ENCODE measurements at places on chromosomes 6 and 20. TPM values are rescaled to one million over a fixed set of nuclear protein-coding genes. Genes with fewer than 3 reads are reported as not detected.
A peak's percentile ranks its signal among the peaks of the same experiment; 100 is the strongest.

TMEM244 gene
- 0.99 TPM for total RNA-seq

ENPP3 gene
- 0.93 TPM for total RNA-seq

SPTLC3 gene
- 0.16 TPM for total RNA-seq

DNA sequence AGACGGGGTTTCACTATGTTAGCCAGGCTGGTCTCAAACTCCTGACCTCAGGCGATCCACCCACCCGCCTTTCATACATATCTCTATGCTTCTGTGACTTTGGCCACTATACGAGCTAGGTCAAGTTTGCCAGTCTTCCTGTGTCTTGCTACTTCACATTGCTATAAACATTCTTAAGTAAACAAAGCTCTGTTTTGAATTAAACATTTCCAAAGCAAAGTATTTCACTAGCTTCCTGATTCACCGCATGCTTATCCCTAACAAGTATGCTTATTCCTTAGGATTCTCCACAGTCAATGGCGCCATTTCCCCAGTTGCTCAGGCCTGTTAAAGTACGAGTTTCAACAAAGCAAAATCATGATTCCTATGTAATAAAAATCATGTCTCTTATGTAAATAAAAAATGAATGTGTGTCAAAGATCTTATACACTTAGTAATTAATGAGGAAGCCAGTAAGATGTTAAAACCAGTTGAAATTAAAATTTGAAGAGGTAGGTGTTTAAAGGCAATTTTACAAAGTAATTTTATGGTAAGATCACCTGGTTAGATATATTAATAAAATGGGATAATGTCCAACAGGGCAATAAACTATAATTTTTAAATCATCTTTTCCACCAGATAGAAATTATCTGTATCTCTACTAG lies 88.5 kb downstream of the PRKN start:
- no peak for DNase-seq

- DNase-seq, result peak; percentile 71
Observed at GRCh38 chr6:105994591-105995390, 91.3 kb upstream of the PRDM1 start.

DNA sequence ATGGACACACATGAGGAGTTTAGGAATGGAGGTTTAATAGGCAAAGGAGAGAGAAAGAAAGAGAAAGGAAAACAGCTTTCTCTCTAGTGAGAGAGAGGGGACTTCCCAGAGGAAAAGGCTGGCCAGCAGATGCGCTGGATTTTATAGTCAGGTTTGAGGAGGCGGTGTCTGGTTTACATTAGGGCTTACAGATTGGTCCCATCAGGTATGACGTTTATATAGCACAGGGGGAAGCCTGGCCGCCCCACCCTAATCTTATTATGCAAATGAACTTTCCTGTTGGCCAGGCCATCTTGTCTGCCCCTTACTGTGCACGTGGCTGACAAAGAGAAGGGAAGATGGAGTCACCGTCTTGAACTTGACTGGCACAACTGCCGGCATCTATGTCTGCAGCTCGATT lies 86.6 kb upstream of the QKI start:
- DNase-seq, result no peak

Measured in activated CD8-positive, alpha-beta memory T cell treated with anti-CD3 and anti-CD28 coated beads, Interleukin-2, amount 10 ng/mL, durations not matched to agents 7 days and 5 days (primary cell).